Posterior vena cava (tissue), 2 donors: ENCODE measurements at places on chromosomes 3 and 15. TPM values are rescaled to one million over a fixed set of nuclear protein-coding genes. Genes with fewer than 3 reads are reported as not detected.

IMP3 gene
- 29.0 TPM for total RNA-seq

ARRDC4 gene
- 43.6 TPM for total RNA-seq

CHAC1 gene
- total RNA-seq: 3.9 TPM

SLC12A1 gene
- not detected for total RNA-seq

SCAANT1 gene
- not detected for total RNA-seq

ZBTB38 gene
- total RNA-seq: 125 TPM

GMPPB gene
- 28.8 TPM for total RNA-seq

MRPS25 gene
- total RNA-seq: 34.4 TPM

CPA3 gene
- 7.1 TPM for total RNA-seq

FGF12 gene
- 1.7 TPM for total RNA-seq

SOX14 gene
- total RNA-seq: not detected

- no peak for DNase-seq
These were observed 25.3 kb upstream of the ANKRD28 start for GRCh38 chr3:15823092-15823491.

DNA sequence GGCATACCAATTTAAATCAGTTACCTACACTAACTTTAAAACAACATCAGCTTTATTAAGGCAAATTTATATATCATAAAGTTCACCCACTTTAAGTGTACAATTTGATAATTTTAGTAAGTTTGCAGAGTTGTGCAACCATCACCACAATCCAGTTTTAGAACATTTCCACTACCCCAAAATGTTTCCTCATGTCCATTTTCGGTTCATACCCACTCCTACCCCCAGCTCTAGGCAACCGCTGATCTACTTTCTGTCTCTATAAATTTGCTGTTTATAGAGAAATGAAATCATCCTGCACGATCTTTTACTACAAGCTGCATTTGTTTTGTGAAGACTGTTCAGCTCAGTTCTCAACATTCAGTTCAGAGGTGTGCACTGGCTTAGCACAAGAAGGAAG lies 31.5 kb upstream of the FAM81A start:
- DNase-seq: no peak

DNA sequence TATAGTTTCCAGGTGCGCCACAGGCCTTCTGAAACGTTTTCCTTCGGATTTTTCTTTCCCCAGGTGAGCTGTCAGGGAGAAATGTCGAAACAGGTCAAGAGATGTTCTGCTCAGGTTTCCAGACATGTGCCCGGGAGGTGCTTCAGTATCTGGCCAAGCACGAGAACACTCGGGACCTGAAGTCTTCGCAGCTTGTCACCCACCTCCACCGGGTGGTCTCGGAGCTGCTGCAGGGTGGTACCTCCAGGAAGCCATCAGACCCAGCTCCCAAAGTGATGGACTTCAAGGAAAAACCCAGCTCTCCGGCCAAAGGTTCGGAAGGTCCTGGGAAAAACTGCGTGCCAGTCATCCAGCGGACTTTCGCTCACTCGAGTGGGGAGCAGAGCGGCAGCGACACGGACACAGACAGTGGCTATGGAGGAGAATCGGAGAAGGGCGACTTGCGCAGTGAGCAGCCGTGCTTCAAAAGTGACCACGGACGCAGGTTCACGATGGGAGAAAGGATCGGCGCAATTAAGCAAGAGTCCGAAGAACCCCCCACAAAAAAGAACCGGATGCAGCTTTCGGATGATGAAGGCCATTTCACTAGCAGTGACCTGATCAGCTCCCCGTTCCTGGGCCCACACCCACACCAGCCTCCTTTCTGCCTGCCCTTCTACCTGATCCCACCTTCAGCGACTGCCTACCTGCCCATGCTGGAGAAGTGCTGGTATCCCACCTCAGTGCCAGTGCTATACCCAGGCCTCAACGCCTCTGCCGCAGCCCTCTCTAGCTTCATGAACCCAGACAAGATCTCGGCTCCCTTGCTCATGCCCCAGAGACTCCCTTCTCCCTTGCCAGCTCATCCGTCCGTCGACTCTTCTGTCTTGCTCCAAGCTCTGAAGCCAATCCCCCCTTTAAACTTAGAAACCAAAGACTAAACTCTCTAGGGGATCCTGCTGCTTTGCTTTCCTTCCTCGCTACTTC lies 3.8 kb downstream of the BHLHE40 start:
- no peak for DNase-seq

DNA sequence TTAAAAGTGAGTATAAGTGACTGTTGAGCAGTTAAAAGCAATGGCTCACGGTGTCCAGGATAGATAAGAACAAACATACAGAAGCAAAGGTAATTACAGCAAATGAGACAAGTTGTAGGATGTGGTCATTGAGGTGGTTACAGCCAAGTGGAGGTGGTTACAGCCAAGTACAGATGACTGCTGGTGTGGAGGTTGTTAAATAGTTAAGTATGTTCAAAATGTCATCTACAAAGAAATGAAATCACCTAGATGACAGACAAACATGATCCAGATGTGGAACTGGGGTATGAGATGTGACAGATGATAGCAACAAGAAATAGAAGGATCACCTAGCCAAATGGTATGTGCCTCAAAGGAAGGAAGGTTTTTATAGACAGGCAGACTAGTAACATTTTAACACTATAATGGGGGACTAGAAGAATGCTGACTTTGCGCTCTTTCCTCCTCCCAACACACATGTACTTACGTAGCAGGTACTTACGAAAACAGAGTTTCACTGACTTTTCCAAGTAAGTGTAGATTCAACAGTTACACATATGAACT lies 6.8 kb upstream of the ANKRD28 start:
- no peak for DNase-seq

DNA sequence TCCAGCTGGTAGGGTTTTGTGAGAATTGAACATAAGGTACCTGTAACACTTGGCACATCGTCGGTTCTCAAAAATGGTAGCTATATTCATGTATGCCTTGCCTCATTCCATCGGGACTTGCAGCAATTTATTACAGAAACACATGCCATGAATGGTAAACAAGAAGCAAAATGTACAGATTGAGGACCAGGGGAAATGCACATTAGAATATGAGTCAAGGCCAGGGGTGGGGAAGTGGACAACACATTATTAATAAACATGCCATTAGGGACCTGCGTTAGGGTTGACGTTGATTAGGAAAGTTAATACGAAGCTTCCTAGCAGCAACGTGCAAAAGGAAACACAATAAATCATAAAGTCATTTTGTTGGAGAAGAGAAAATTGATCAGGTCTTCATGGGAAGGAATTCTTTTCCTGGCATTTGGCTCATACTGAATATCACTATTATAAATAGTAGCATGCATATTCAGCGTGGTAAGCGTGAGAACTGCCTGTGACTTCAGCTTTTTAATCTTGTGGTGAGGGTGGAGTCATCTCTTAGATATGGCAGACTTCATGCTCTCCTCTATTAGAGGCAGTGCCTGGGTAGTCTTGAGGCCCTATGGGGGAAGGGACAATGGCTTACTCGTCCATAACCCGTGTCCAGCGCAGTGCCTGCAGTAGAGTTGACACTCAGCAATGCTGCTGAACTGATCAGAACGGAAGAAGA lies 184.9 kb downstream of the SV2B start:
- no peak for DNase-seq

DNA sequence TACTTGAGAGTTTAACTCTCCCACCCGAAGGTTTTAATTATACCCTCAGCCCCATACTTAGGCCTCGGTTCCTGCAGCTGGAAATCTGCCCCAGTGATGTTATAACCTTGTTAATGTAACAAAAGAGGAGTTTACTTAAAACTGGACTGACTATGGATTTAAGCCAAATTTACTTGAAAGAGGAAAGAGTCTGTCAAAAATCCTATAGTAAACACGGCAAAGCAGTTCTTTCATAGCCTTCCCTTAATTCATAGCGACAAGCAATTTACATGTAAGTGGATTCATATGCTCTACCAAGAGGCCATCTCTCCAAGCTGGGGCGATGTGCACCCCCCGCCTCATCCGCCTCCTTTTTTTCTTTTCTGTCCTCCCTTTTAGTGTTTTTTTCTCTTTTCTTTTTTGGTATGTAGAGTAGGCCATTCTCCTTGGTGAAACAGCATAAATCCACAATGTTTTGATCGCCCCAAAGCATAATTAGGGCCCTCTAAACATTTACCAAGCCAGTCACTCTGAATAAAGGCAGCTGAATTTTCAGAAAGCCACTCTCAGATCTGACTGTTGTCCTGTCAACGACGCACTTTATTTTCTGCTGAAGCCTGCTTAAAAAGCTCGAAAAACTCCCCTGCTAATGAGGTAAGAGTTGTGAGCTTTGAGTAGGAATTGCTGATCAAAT lies 373.1 kb upstream of the WNT5A start:
- DNase-seq: no peak

GRCh38 chr3:79002465-79003372 lies 765.1 kb downstream of the ROBO1 start:
- DNase-seq: no peak

DNA sequence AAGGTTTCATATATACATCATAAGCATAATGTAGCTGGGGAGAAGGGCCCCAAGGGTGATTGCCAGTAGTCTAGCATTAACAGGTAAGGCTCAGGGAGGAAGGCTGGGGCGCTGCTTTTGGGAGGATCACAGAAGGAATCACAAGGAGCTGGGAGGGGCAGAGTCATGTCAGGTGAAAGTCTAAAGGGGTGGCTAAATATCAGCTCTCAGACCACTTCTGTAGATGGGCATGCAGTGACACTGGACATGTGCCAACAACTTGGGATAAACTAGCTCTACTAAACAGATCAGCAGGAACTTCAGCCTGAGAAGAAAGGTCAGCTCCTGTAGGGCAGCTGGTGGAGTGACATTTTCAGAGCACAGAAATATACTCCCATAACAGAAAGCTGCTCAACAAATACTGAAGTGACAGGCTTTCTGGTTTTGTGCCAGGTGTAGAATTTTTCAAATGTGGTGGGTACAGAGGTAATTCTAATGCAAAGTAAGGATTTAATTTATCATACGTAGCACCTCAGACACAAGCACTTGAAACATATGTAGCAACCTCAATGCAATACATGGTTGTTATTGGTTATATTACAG lies 79.4 kb downstream of the PEX5L start:
- DNase-seq: no peak

DNA sequence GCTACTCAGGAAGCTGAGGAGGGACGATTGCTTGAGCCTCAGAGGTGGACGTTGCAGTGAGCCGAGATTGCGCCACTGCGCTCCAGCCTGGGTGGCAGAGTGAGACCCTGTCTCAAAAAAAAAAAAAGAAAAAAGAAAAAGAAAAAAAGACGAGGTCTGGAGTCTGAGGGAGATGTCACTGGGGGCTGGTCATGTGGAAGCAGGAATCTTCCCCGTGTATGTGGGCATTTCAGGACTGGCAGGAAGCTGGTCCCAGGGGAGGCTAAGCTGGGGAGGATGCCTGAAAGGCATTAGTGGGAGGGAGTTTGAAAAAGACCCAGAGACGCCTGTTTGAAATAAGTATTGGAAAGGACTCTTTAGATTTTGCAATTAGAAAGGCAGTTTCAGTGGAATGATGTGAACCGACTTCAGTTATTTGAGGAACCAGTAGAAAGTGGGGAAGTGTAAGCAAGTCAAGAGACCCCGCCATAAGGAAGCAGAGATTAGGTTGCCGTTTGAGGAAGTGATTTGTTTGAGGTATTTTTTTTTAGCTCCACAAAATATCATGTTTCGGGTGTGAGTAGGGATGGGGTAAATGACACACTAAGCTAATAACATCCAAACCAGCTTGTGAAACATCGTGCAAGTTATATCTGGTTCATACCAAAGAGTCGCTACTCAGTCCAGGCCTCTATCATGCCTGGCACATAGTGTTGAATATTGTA lies 55.5 kb downstream of the ST6GAL1 start:
- DNase-seq: no peak

DNA sequence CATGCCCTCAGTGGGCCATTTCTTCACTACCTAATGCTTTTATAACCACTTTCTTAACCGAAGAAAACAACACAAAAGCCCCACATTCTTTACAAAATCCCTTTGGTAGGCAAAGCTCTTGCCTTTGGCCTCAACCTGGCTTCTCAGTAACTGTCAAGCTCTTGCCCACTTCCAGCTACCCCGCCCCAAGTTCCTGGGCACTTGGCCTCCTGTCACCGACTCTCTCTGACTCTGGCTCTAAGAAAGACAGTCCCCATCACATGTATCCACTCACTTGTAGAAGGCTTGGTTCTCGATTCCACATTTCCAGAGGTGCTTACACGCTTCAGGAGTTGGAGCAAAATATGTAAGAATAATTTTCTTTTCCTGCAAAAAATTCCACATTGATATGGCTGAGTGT lies 61.1 kb downstream of the WDR76 start:
- no peak for DNase-seq

DNA sequence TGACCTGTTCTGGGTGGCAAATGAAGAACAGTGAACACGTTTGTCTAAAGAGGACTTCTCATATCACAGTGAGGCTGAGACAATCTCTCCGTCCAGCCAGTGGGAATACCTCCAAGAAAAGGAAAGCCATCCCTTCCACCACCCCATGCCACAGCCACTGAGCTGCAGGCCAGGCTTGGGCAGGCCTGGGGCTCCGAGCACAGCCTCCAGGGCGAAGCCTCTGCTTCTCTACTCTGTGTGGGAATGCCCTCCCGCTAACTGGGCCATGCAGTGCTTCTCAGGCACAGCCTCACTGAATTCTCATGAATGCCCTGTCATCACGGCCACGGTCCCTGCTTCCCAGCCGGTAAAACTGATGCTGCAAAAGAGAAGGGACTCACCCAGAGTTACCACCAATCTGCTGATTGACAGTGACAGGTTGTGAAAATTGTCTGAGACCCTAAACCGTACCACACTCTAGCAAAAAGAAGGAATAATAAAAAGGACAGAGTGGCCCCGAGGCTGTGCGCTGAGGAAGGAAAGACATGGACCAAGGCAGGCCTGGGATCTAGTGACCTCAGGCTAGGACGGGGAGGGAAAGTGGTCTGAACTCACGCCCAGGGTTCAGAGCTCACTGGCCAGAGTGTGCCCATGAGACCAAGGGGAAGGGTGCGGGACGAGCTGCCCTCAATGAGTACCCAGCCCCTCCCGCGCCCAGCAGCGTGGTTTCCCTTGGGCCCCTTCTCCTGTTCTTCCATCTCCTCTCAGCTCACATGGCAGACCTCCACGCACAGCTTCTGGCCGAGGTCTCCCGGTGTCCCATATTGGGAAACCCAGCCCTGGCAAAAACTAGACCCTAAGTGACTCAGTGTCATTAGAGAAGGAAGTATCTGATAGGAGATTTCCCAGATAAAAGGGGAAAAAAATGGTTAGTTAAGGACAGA lies 52.8 kb downstream of the DHX30 start:
- DNase-seq: peak; percentile 83
